ENCODE measurements at places on chromosomes 3 and 15. TPM values are rescaled to one million over a fixed set of nuclear protein-coding genes. Genes with fewer than 3 reads are reported as not detected.

DNA sequence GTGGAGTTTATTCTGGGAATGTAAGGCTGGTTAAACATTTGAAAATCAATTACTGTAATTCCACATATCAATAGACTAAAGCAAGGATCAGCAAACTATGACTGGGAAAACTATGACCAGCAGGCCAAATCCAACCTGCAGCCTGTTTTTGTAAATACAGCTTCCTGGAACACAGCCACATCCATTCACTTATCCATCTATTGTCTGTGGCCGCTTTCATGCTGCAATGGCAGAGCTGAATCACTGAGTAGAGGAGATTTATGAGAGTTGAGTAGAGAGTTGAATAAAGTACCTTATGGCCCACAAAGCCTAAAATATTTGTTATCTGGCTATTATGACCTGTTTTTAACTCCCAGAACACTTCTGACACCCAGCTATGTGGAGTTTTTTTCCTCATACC is 12.2 kb downstream of the MYLK start:
- DNase-seq: no peak

DNA sequence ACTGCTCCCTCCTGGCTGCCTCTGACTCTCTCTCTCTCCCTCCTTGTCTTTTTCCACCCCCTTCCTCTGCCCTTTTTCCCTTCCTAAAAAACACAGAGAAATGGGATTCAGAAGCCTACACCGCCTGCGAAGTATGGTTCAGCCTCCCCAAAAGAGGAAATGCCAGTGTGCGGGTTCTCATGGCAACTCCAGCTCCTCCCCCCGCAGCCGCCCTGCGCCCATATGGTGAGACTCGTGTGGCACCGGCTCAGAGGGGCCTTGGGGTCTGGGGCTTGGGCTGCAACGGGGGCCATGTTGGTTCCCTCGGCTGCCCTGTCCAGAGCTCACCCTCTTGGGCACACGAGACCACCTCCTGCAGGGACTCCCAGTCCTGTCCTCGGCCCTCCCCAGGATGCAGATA is 23.6 kb upstream of the LINGO1 start:
- DNase-seq: no peak

Gene ALDH1A2
- 16.6 TPM for total RNA-seq

DNA sequence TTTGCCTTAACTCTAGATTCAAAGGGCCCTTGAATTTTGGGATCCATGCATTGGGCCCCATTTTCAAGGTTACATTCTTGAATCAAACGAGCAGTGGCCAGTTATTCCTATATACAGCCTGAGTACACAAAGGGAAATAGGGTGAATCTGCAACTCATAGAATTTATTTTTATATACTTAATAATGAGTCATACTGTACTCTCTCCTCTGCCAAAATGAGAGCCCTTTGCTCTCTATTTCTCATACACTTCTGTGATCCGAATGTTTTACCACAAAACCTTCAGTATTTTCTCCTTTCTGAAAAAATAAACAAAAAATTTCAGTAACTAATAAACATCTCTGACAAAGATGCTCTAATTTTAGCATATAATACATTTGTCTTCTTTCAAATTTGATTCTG is 116.7 kb downstream of the SERPINI1 start:
- DNase-seq: no peak

Gene NPAP1
- total RNA-seq: not detected

DNA sequence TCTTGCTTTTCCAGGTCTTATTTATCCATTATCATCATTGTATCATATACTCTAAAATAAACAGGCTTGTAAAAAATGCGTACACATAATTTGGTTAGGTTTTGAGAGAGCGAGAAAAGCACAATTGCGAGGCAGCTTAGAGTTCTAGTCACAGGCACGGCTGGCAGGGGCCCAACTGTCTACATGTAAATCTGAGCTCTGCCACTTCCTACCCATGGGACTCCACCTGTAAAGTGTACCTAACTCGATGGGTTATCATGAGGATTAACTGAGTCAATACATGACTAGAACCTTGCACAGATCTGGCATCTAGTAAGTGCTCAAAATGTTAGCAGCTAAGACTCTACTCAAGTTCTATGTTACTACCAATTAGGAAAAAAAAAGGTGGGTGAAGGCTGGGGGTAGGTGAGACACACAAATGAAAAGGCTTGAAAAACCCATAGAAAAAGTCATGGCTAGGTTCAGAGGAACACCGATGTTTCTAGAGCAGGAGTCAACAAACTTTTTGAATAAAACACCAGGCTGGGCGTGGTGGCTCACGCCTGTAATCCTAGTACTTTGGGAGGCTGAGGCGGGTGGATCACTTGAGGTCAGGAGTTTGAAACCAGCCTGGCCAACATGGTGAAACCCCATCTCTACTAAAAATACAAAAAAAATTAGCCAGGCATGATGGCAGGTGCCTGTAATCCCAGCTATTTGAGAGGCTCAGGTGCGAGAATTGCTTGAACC is 36.2 kb downstream of the GLB1 start:
- DNase-seq: no peak
